Gastrocnemius medialis (tissue), 4 donors: ENCODE measurements at places on chromosomes 7 and 10. TPM values are rescaled to one million over a fixed set of nuclear protein-coding genes. Genes with fewer than 3 reads are reported as not detected.

GRCh38 chr7:106110885-106111654 is 1.0 kb downstream of the SYPL1 start:
- peaks cover 63% of the 10 kb centered on the region for H3K4me1 ChIP-seq
- H3K27ac ChIP-seq = peak overlapping the region; percentile 96
- DNase-seq = no peak
- no peaks in the 10 kb centered on the region for H3K36me3 ChIP-seq
- H3K4me3 ChIP-seq = peak overlapping the region; percentile 72

- H3K4me1 ChIP-seq = no peaks in the 10 kb centered on the region
- no peaks in the 10 kb centered on the region for H3K27me3 ChIP-seq
Measured at GRCh38 chr7:149302222-149302621, 40.2 kb downstream of the ZNF783 start.

- H3K4me1 ChIP-seq = peaks cover 38% of the 10 kb centered on the region
- no peak overlapping the region for H3K4me3 ChIP-seq
- H3K27ac ChIP-seq = peak overlapping the region; percentile 75
- H3K27me3 ChIP-seq = no peaks in the 10 kb centered on the region
- no peaks in the 10 kb centered on the region for H3K36me3 ChIP-seq
Measured at GRCh38 chr10:103896225-103896624, 21.8 kb downstream of the STN1 start.

- no peaks in the 10 kb centered on the region for H3K36me3 ChIP-seq
- DNase-seq = no peak
- no peak overlapping the region for H3K27ac ChIP-seq
Measured at GRCh38 chr10:121935702-121936101, 7.9 kb upstream of the ATE1 start.

DNA sequence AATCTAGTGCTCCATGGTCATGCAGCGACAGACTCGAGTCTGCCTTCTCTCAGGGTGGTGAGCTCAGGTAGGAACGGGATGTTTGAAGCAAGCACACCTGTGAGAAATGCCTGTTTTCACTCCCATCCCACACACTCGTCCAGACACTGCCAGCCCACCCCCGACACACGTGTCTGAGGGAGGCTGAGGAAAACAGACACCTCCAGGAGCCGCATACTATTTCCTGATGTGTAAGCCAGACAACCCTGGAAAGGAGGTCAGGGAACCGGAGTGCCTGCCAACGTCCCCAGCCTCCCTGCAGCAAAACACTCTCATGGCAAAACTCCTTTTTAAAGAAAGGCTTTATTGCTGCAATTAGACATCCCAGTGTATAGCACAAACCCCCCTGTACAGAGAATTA is 80.2 kb downstream of the ALOX5 start:
- DNase-seq = no peak
- H3K27me3 ChIP-seq = no peaks in the 10 kb centered on the region
- no peak overlapping the region for H3K27ac ChIP-seq
- H3K4me1 ChIP-seq = peaks cover 10% of the 10 kb centered on the region

DNA sequence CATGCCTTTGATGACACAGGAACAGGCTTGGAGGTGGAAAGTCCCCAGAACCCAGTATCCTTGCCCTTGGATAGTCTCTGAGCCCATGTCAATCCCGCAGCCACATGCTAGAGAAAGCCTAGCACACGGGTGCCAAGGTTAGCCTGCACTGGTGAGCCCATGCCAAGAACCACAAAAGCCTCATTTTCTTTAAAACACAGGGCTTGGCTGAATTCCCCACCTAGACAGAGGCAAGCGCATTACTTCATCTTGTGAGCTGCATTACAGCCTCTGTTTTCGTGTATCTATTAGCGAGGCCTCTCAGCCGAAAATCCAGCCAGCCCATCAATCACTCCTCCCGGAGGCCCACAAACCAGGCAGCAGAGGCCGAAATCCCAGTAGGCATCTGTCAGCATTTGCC is 314.9 kb upstream of the AUTS2 start:
- H3K4me3 ChIP-seq = no peak overlapping the region
- peak; percentile 19 for DNase-seq
- H3K27ac ChIP-seq = peak overlapping the region; percentile 13
- no peaks in the 10 kb centered on the region for H3K27me3 ChIP-seq
- no peaks in the 10 kb centered on the region for H3K4me1 ChIP-seq
- H3K36me3 ChIP-seq = no peaks in the 10 kb centered on the region

- no peak overlapping the region for H3K4me3 ChIP-seq
- no peak for DNase-seq
- peaks cover 3% of the 10 kb centered on the region for H3K4me1 ChIP-seq
- no peak overlapping the region for H3K27ac ChIP-seq
Measured at GRCh38 chr10:124035928-124036558, 57.4 kb downstream of the CHST15 start.

GRCh38 chr7:108196004-108196403 is 65.8 kb upstream of the LAMB4 start:
- no peak overlapping the region for H3K4me3 ChIP-seq
- no peak overlapping the region for H3K27ac ChIP-seq
- H3K4me1 ChIP-seq = no peaks in the 10 kb centered on the region
- no peak for DNase-seq
- H3K27me3 ChIP-seq = no peaks in the 10 kb centered on the region

- no peak overlapping the region for H3K4me3 ChIP-seq
- no peaks in the 10 kb centered on the region for H3K36me3 ChIP-seq
- H3K27me3 ChIP-seq = no peaks in the 10 kb centered on the region
- peaks cover 14% of the 10 kb centered on the region for H3K4me1 ChIP-seq
- H3K27ac ChIP-seq = no peak overlapping the region
Measured at GRCh38 chr7:5567790-5568189, 144.2 kb upstream of the TNRC18 start.

DNA sequence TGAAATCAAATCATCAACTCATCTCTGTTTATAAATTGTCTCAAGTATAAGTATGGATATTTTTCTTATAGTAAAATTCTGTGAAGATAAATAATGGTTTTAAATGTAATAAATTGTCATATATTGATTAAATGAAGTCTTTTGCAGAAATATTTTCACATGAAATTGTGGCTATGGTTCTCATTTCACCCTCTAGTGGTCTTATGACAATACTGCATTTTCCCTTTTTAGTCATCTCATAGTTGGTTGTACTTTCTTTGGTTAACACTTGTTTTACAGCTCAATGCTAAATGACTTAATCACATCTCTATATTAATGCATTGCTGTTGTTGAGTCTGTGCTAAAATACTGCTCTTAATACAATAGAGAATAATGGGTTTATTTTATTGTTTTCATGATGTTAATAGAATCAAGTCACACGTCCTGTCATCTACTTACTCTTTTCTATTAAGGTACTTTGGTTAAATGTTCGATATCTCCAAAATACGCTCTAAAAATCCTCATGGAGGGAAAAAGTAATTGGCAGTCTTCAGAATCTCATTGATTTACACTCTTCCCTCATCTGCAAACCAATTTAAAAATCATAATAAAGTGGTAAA is 38.0 kb upstream of the CACNA2D1 start:
- H3K4me1 ChIP-seq = peaks cover 22% of the 10 kb centered on the region
- H3K27ac ChIP-seq = no peak overlapping the region
- H3K27me3 ChIP-seq = no peaks in the 10 kb centered on the region
- no peak overlapping the region for H3K4me3 ChIP-seq
- no peaks in the 10 kb centered on the region for H3K36me3 ChIP-seq

DNA sequence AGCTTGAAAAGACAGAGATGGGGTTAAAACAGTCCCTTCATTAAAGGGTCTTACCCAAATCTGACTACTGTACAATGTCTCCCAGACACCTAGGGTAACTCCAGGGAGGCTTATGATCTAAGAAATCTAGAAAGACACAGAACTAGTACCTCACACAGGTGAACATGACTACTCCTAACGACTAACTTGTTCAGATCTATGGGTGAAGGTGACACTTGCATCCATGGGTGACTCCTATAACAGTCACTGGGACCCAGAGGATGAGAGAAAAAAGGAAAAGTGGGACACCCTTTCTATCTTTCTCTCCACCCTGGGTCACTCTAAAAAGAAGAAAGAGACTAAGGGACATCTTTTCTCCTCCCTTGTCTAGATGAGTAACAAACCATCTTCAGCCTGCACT is 19.2 kb downstream of the AKR1C8 start:
- no peak for DNase-seq
- H3K4me3 ChIP-seq = no peak overlapping the region
- no peaks in the 10 kb centered on the region for H3K36me3 ChIP-seq
- no peaks in the 10 kb centered on the region for H3K4me1 ChIP-seq

DNA sequence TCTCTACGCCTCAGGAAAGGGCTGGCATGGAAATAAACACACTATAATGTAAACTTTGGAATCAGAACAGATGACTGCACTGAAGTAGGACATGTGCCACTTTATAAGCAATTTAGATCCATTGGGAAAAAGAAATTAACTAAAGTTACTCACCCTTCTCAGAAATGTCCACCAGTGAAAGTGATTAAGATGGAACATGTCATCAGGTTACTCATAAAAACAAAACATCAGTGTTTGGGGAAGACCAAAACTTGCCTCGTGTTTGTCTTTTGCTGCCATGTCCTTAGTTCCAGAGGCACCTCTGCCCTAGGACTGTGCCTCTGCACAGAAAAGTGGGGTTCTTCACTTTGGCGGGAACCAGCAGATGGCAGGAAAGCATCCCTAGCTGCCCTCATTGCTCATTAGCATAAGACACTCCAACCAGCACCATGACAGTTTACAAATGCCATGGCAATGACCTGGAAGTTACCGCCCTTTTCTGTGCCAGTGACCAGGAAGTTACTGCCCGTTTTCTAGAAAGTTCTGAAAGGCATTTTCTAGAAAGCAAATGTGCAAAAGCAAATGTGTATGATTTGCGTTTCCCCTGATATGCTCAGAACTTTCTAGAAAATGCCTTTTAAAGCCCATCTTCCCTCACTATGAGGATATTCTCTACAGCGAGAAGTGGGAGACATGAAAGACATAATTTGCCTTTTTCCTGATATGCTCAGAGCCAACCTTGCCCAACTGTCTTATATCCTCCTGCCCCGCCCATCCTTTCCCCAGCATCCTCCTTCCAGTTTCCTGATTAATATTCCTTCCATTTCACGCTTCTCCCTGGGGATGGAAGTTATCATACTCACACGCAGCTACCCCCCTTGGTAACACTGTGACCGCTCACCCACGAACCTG is 258.2 kb downstream of the USP6NL start:
- DNase-seq = no peak
- no peaks in the 10 kb centered on the region for H3K27me3 ChIP-seq
- no peaks in the 10 kb centered on the region for H3K36me3 ChIP-seq
- H3K27ac ChIP-seq = no peak overlapping the region
- H3K4me1 ChIP-seq = no peaks in the 10 kb centered on the region

GRCh38 chr7:38632411-38632810 is 1.2 kb upstream of the AMPH start:
- no peak overlapping the region for H3K27ac ChIP-seq
- peaks cover 16% of the 10 kb centered on the region for H3K27me3 ChIP-seq
- DNase-seq = no peak
- no peaks in the 10 kb centered on the region for H3K36me3 ChIP-seq

DNA sequence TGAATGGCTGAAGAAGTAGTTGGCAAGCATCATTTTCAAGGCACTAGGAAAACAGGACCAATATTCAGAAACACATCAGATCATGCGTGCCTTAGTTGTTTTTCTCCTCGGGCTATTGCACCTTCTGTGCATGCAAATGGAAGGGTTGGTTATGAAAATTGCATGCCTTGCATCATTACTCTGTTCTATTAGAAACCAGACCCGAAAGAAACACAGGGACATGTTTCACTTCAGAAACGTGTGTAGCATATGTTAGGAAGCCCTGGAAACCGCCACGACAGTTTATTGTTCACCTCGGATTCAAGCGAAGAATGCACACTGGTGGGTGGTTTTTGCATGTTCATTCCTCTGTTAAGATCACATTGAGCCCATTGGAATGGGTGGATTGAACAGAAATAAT is 214.7 kb downstream of the FRMD4A start:
- H3K4me1 ChIP-seq = no peaks in the 10 kb centered on the region
- DNase-seq = no peak
- H3K27me3 ChIP-seq = no peaks in the 10 kb centered on the region
- no peak overlapping the region for H3K4me3 ChIP-seq

DNA sequence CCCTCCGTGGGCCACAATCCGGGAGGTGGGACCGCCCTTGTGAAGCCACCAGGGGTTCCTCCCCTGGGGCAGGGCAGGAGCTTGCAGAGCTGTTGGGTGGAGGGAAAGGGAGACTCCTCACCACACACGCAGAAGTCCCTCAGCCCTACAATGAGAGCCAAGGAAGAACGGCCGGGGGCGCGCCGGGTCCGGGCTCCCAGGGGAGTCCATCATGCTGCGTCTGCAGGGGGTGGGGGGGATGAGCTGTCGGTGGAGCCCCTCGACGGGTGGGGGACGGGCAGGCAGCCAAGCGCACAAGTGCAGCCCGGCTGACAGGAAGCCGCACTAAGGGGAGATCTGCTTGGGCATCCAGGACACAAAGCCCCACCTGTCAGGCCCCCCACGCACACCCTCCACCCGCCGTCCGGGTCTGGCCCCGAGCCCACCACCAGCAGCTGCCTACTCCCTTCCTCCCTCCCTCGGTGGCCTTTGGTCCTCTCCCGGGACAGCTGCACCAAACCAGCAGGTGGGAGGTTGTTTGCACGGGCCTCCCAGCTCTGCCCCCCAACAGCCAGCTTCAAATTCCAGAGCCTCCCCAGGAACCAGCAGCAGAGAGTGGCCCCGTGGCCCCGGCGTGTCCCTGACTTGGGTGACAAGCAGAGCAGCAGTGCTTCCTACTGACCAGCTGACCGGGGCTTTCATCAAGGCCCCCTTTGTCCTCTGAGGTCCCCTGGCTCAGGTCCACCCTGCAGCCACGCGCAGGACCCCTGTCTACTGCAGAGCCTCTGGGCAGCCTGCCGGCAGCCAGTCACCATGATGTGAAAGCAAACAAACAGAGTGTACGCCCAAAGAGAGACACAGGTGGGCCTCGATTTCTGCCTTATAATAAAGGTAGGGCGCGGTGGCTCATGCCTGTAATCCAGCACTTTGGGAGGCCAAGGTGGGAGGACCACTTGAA is 50.3 kb downstream of the HIP1 start:
- no peaks in the 10 kb centered on the region for H3K36me3 ChIP-seq
- peaks cover 8% of the 10 kb centered on the region for H3K27me3 ChIP-seq
- no peak for DNase-seq
- no peak overlapping the region for H3K4me3 ChIP-seq
- no peaks in the 10 kb centered on the region for H3K4me1 ChIP-seq

- DNase-seq = no peak
- no peaks in the 10 kb centered on the region for H3K27me3 ChIP-seq
- no peak overlapping the region for H3K27ac ChIP-seq
- no peak overlapping the region for H3K4me3 ChIP-seq
- peaks cover 10% of the 10 kb centered on the region for H3K4me1 ChIP-seq
- no peaks in the 10 kb centered on the region for H3K36me3 ChIP-seq
Measured at GRCh38 chr7:129184981-129185670, 3.3 kb upstream of the SMO start.

GRCh38 chr7:121961089-121961867 is 88.3 kb downstream of the PTPRZ1 start:
- no peak overlapping the region for H3K4me3 ChIP-seq
- DNase-seq = no peak
- H3K27me3 ChIP-seq = no peaks in the 10 kb centered on the region
- H3K27ac ChIP-seq = no peak overlapping the region

Gene INHBA
- total RNA-seq = 0.26 TPM

Gene ZNF716
- total RNA-seq = not detected

Gene MYOZ1
- total RNA-seq = 1,047 TPM

Gene CPA2
- total RNA-seq = not detected

Gene PHYHIPL
- not detected for total RNA-seq

Gene SLC29A3
- 1.2 TPM for total RNA-seq

Gene SLC16A9
- total RNA-seq = 1.3 TPM

Gene PKD2L1
- total RNA-seq = not detected

Gene ZNF735
- total RNA-seq = not detected
